Fibroblast of skin of right biceps (primary cell): ENCODE measurements at places on chromosomes 1 and 21.

GRCh38 chr1:22107126-22107525 lies 35.8 kb downstream of the WNT4 start:
- DNase-seq, result peak; percentile 32

DNA sequence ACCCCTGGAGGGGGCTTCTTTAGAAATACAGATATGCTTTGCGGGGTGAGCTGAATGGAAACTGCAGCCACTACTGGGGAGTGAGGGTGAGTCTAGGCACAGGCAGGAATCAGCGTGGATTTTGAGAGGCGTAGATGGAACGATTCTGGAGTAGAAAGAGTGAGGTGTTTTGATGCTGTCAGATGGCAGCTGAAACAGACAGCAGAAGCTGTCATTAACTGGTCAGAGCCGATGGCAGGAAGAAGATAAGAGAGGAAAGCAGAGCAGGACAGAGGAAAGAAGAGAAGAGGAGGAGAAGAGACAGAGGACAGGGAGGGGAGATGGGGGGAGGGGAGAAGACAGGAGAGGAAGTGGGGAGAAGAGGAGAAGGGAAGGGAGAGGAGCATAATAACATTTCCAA lies 138.5 kb downstream of the LRIG2 start:
- no peak for DNase-seq

GRCh38 chr1:226553266-226553923 lies 4.8 kb downstream of the STUM start:
- no peak for DNase-seq

GRCh38 chr1:247119600-247120407 lies 15.6 kb upstream of the ZNF669 start:
- no peak for DNase-seq

GRCh38 chr1:228036701-228037231 lies 30.0 kb downstream of the WNT3A start:
- DNase-seq, result no peak

DNA sequence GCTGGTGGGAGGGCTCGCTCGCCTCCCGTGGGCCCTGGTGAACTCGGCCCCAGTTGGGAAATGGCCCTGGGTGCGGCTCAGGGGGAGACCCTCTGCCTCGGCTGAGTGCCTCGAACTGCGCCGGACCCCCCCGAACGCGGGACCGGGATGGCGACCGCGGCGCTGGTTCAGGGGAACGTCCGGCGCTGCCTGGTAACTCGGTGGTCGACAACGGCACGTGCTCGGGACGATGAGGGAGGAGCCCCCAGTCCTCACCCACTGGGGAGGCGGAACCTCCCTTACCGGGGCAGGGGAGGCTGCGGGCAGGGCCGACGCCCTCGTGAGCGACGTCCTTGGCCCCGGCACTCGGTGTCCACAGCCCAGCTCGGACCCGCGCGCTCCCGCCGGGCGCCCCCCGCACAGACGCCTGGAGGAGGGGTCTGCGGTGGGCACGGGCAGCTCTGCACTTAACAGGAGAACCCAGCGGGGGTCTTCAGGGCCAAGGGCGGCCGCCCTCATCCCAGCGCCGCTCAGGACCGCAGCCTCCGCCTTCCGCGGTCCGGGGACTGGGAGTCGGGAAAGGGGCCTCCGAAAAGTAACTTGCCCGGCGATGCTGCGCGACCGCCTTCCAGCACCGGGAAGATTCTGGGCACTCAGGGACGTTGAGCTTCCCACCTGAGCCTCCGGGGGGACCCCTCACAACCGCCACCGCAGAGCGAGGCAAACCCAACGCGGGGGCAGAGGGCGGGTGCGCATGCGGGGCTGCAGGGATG lies 1.7 kb downstream of the HES4 start:
- no peak for DNase-seq

DNA sequence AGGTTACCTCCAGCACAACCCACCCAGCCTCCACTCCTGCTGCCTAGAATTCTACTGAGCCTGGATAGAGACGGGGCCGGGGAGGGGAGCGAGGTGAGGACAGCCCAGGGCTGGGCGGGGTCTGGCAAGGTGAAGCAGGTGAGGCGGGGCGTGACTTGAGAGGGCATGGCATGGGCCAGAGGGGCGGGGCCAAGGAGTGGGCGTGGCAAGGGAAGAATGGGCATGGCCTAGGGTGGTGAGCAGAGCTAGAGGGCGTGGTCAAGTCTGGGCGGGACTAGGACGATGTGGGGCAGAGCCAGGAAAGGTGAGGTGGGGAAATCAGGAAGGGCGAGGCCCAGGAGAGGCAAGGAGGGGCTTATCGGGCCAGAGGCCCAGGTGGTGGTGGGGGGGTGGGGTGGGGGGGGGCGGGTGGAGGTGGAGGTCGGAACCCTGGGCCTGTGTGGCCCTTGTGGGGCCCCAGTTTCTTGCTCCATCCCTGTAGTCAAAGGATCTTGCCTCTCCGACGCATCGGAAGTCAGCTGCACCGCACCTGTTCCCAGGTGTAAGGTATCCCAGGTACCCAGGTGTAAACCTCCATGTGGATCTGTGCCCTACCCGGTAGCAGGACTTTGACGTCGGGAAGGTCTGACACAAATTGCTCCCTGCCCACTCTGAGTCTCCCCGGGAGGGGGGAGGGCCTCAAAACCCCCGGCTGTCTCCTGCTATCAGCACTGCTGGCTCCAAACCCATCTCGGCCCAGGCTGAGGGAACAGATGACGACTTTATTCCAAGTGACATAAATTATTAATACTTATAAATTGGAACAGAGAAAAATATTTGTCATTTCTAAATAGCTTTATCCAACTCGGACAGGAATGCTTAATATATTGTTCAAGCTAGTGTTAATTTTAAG lies 32.9 kb upstream of the UTS2 start:
- DNase-seq, result no peak

DNA sequence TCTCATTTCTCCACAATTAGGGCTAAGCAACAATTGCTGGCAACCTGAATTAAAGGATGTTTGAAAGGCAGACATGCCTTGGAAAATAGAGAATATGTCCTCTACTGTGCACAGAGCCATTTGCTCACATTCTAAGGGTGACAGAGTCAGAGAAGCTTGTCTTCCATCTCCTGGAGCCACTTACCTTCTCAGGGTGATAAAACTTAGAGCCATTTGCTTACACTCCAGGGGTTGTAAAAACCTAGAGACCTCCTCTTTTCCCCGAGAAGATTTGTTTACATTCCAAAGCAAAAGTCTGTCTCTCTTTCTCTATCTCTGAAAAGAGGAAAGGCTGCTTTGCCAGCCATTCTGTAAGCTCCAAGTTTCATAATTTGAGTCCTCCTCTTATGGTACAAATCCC lies 61.3 kb downstream of the LBR start:
- DNase-seq, result no peak

GRCh38 chr21:33132054-33132453 lies 62.1 kb downstream of the OLIG1 start:
- DNase-seq, result no peak

GRCh38 chr1:209380420-209380819 lies 203.1 kb upstream of the CAMK1G start:
- no peak for DNase-seq

GRCh38 chr21:27633631-27634030 lies 666.7 kb upstream of the ADAMTS5 start:
- no peak for DNase-seq

DNA sequence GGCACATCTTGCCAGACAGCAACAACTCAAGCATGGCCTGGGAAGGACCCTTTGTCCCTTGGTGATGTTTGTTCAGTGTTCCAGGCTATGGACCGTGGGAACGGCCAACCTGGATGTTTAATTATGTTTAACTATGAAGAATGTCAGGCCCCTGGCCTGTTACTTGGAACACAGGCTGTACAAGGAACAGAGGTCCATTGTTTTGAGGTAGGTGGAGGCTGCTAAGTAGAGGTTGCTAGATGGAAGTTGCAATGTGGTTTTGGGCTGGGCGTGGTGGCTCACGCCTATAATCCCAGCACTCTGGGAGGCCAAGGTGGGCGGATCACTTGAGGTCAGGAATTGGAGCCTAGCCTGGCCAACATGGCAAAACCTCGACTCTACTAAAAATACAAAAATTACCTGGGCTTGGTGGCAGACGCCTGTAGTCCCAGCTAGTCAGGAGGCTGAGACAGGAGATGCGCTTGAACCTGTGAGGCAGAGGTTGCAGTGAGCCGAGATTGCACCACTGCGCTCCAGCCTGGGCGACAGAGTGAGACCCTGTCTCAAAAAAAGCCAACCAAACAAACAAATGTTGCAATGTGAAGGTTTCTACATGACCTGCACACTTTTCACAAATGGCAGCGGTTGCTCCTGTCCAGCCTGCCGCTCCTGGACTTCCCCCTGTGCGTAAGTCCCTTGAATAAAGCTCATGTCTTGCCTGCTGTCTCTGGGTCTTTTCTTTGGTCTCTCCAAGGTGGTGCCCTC lies 2.5 kb upstream of the LEFTY1 start:
- DNase-seq, result no peak

DNA sequence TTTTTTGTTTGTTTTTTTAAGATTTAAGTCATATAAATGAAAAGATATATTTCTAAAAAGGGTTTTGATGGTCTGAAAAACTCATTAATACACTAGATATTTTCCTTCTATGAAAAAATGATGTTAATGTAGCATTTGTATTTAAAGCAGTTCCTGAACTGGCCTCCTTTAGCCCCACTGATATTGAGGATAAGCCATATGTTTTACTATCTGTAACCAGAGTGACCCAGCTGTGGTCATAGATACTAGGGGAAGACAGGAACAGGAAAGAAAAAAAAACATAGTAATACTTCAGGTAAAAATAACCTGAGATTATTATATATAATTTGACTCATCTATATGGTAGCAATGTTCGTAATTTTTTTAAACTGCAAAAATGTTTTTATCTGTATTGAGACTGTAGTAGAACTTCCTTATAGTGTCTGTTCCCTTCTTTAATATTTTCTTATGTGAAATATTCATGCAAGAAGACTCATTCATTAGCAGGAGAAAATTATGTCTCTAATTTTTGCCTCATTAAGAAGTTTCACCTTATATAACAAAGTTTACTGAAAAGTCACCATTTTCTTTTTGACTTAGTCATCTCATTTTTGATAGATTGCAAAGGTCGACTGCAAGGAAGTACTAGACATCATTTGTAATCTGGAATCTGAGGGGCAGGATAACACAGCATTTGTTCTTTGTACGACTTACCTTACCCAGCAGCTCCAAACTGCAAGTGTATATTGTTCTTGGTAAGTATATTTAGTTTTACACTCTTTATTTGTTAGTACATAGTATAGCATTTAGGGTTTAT lies 25.6 kb upstream of the TMCO2 start:
- DNase-seq, result no peak

DNA sequence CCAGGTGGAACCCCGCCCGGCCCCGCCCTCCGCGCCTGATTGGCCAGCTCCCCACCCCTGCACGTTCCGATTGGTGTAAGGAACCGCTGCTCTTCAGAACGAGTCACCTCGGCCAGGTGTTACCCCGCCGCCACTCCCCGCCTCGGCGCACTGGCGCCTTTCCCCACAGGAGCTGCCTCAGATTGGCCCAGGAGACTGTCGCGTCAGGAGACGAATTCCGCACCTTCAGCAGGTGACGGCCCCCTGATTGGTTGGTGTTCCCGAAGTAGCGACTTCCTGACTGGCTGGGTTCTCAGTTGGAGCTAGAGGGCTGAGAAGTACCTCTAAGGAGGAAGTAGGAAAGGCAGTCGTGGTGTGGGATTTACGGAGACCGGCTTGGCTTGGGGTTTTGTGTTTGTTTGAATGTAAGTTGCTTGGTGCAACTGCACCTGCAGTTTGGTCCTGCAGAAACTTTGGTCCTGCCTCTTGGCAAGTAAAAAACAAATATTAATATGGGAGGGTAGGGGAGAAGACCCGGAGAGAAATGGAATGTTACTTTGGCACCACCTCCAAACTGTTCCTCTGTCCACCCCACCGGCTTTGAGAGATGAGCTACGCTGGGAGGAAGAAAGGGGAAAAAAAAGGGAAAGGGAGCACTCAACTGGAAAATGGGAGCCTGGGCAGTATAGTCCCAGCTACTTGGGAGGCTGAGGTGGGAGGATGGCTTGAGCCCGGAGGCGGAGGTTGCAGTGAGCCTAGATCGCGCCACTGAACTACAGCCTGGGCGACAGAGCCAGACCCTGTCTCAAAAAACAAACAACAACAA lies 415 bp upstream of the F11R start:
- no peak for DNase-seq

GRCh38 chr1:224647449-224647848 lies 31.3 kb downstream of the CNIH3 start:
- DNase-seq, result no peak

- peak; percentile 49 for DNase-seq
Measured at GRCh38 chr1:35278886-35279554, 10.5 kb downstream of the ZMYM4 start.

GRCh38 chr1:235855811-235856429 lies 10.8 kb downstream of the LYST start:
- no peak for DNase-seq

DNA sequence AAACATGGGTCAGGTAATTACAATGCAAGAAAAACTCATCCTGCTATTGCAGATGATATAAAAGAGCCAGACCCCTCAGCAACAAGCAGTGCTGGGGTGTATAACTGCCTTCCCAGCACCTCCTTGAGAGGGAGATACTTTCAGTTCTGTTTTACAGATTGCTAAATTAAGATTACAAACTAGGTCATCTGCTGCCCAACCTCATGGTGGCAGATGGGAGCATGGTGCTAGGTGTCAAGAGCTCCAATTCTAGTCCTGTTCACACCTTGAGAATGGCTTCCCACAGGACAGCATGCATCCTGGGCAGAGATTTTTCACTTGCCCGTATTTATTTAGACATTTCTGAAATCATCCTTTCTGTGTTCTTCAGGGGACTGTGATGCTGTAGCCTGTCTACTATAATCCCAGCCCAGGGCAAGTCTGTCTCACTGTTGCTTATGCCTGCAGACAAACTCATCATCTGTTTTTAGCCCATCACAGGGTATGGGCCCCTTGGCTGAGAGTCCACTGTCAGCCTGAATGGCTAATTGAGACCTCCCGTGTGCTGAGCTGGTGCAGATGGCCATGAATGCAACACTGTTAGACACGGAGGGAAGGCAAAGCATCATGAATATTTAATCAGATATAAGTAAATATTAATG lies 40.2 kb upstream of the PBX1 start:
- no peak for DNase-seq

- DNase-seq, result peak; percentile 53
Measured at GRCh38 chr1:113663165-113663951, 95.9 kb downstream of the PHTF1 start.

GRCh38 chr1:86739648-86740509 lies 35.5 kb downstream of the SH3GLB1 start:
- DNase-seq, result no peak

- DNase-seq, result no peak
Measured at GRCh38 chr1:198604975-198605374, 33.9 kb upstream of the PTPRC start.

- DNase-seq, result no peak
Measured at GRCh38 chr1:3323021-3323795, 131.3 kb upstream of the ARHGEF16 start.
